ENCODE measurements at places on chromosomes 1 and 21.

DNA sequence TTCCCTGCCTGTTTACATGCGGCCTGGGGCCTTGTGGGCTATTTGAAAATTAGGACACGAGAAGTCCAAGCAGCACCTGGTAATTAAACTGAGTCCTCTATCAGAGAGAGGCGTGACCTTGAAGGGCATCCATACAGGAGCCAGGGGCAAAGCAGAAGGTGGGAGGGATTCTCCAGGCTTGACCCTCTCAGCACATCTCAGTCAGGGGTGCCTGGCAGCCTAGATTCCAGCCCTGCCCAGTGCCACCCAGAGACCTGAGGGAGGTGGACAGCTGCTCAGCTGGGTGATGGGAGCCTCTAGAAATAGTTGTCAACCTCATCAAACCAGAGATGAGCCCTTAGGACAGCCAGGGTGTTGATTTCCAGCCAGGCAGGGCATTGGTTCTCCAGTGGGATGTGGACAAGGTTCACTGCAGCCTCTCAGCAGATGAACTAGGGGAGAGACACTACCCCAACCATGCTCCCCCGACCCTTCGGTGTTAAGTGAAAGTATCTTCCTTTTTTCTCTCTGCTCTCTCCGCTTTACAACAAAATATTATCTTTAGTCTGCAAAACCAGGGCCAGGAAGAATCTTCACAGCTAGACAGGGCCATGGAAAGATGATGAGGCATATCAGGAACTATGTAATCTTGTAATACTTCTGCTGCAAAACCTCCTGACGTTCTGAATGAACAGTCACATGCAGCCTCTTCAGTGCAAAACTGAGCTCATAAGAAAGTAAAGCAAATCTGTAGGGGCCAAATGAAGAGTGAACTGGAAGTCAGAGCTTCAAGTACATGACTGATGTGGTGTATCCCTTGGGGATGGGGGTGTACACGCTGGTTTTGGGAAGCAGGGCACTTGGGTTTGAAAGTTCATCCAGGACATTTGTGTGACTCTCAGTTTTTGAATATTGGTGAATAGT, 35.9 kb upstream of the ATP5PO start:
- DNase-seq: no peak

DNA sequence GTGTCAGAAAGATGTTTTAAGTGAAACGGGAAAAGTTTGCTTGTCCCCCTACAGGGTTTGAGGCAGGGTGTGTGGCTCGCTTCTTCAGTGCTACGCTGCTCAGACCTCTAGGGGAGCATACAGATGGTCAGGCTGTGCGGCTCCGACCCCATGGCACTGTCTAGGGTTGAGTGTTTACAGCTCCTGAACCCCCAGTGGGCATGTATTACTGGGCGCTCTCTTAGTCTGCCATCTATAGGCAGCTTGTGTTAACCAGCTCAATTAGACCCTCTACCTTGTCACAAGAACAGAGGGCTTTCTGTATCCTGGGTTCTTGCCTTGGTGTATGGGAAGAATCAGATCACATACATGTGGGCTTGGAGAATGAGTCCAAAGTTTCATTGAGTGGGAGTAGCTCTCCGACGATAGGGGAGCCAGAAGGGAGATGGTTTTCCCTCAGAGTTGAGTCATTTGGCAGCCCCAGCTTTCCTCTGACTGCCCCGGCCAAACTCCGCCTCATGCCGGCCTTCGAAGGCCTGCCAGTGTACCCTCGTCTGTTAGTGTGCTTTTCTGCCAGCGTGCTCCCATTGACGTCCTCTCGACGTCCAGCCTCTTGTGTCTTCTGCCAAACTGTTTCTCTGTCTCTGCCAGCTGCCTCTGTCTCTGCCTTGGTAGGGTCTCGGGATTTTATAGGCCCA, 38.6 kb upstream of the ADGRL4 start:
- no peak for DNase-seq

DNA sequence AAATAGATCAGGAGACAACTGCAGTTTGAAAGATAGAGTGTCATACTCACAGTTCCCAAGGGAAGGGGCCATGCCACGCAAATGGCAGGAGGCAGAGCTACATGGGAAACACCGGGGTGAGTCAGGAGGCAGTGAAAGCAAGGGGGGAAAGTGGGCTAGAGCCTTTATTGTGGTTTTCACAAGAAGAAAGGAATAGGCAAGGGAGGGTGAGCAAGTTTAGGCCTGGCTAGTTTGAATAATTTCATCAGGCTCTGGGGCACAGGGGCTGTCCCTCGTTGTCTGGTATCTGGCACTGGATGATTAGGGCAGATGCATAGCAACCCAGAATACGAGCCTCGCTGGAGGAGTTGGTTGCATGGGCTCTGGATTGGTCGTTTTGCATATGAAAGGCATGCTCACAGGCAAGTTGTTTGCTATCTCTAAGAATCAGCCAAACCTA, 17.0 kb upstream of the ITLN2 start:
- no peak for DNase-seq

- DNase-seq: no peak
These were observed 1.3 kb downstream of the PTPRC start for GRCh38 chr1:198640174-198640573.

DNA sequence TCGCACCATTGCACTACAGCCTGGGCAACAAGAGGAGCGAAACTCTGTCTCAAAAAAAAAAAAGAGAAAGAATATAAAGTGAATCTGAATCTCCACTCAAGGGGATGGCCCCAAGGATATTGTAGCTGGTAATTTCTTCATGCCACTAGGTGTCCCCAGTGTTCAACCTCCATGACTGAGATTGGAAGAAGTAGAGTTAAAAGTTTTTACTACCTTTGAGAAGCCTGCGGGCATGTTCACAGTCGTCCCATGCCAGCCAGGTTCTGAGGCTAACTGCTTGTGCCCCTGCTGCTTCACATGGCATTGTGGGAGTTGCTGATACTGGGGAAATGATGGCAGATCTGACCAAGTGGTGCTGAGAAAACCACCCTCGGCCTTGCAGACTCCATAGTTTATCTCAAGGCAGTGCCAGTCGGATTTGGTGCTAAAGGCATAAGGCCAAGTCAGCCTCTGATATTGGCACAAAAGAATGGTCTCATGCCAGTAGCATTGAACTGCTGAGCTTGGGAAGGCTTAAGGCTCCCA, 10.8 kb upstream of the SHISA4 start:
- DNase-seq: no peak
